Left ventricle myocardium inferior (tissue), 1 donor: ENCODE measurements at places on chromosomes 12 and 14.

DNA sequence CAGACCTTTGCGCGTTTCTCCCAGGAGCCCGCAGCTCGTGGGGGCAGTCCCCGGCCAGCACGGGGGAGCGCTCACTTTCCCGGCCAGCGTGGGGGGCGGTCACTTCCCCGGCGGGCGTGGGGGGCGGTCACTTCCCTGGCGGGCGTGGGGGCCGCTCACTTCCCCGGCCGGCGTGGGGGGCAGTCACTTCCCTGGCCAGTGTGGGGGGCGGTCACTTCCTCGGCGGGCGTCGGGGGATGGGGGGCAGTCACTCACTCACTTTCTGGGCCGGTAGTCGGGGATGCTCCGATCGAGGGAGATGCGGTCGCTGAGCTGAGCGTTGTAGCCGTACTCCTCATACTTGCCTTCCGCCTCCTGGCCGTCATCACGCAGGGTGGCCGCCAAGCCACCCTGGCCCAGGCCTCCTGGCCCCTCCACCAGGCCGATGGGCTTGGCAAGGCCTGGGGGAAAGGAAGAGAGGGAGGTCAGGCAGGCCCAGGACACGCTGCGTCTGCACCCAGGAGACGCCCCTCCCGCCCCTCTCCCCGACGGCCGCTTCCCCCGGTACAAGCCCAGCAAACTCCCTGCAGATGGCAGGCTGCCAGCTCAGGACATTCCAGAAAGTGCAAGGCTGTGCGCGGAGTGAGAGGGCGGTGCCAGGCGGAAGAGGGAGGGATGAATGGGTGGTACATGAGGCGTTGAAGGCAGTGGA, 43.3 kb downstream of the GALNT9 start:
- peak; percentile 56 for DNase-seq

DNA sequence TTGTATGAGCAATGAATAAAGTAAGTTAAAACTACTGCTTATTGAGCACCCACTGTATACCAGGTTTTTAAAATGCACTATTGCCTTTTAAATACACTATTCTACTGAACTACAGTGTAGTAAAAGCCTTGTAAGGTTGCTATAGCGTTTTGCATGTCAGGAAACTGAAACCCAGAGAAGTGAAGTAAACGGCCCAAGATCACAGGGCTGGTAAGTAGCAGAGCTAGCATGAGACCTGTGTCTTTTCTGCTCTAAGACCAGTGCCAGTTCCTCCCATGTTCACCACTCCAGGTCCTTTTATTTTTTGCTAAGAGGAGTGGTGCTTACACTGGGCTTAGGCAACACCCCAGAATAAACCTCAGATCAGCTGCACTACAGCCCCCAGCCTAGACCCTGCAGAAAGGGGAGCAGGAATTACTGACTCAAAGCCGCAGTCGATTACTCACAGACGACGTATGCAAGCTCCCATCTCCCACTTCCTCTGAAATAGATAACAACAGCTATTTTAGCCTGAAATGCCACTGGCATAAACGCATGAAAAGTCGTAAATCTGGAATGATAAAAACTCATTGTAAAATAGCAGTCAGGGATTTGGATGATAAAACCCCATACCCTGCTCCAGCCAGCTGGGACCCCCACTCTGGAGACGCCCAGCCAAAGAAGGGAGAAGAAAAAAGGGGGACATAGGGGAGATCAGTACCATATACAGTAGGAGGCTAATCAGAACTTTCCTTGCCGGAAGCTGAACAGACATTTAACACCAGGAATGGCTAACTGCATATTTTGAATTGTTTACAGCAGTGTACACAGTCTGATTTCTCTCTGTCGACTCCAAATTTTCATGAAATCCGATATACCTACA, 108.3 kb downstream of the NUAK1 start:
- no peak for DNase-seq

DNA sequence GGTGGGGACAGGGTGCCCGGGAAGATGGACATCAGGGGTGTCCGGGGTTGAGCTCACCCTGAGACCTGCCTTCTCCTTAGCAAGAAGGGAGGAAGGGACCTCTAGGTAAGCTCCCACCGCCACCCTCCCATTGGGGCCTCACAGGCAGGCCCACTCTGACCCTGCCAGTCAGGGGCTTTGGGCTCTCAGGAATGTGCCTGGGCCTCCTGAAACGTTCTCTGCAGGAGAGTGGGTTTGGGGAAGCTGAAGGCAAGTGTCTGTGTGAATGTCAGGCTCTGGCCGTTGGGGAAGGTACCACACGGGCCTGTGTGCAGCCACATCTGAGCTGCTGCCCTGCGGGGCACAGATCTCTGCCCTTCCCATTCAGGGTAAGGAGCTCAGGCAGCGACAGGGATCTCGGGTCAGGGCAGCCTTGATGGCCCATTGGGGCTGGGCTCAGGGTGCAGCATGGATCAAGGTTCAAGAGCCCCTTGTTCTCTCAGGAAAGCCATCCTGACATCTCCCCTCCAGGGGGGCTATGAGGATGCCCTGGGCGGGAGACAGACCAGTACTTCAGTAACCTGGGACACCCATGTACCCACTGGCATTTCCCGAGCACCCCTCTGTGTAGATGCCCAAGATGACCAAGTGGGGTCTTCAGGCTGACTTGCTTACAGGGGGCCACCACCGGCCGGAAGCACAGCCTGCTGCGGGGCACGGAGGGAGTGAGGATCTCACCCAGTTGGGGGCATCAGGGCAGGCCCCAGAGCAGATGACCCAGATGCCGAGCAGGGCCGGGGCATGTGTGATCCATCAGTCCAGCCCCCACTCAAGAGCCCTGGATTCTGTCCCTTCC, 29.7 kb downstream of the FAM222A start:
- peak; percentile 2 for DNase-seq

DNA sequence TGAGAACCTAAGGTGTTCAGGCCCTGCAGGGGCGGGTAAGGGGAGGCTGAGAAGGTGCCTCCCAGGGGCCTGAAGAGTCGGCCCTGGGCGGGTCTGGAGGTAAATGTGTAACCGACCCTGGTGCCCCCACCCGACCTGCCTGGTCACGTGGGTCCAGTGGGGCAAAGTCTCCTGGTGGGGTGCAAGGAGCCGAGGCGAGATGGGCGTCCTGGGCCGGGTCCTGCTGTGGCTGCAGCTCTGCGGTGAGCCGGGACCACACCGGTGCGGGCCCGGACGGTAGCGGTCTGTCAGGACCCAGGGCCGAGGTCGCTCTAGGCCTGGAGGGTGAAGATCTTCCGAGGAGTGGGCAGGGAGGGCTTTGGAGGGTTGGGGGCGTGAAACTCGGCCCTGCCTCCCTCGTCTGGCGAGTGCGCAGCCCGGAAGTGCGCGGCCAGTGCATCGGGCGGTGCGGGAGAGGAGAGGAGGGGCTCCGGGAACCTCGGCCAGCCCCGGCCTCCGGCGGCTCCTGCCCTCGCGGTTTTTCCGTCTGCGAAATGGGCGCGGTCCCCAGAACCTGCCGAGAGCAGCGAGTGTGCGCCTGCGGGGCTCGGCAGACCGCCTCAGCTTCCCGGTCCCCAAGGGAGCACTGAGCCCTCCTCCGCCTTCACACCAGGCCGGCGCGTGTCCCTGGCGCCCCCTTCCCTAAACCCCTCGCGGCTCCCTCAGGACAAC, at the start of gene AMN:
TSS of gene AMN (plus strand) at position 174 of the 711 bp plus-strand sequence. CDS start at position 200, 26 bp downstream.
- DNase-seq = no peak
